ENCODE measurements at places on chromosomes 12 and 14.

DNA sequence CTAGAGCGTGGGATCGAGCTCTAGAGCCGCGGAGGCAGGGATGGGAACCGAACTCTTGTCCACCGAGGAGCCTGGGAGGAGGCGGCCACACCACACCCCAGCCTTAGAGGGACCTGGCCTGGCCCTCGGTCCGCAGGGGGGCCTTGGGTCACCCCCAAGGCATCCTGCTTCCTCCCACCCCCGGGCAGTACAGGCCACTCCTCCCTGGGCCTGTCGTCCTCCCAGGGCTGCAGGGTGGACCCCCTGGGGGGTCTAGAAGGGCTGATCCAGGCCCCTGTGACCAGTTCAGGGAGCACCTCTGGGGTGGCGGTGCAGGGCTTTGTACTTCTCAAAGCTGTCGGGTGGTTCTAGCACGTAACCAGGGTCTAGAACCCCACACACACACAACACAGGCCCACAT is 79.1 kb upstream of the FBRSL1 start:
- no peak for DNase-seq
- no peak overlapping the region for H3K27ac ChIP-seq
- H3K4me1 ChIP-seq, result no peaks in the 10 kb centered on the region
- H3K27me3 ChIP-seq, result peaks cover 49% of the 10 kb centered on the region
- no peaks in the 10 kb centered on the region for H3K36me3 ChIP-seq

DNA sequence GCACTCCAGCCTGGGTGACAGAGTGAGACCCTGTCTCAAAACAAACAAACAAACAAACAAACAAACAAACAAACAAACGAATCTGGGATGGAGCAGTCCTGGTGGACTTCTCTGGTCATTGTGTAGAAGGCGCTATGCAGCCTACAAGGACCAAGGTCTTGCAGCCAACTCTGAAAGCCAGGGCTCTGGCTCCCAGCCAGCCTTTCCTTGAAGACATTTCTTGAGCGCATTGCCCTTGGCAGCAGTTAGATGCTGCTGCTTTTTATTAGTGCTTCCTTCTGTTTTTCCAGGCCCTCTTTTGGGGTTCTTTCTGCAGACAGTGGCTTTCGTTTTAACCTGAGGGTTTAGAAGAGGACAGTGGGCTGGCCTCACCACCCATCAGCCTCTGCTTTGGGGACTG is 20.2 kb downstream of the CCDC177 start:
- DNase-seq, result no peak
- no peak overlapping the region for H3K4me3 ChIP-seq
- no peak overlapping the region for H3K27ac ChIP-seq
- no peaks in the 10 kb centered on the region for H3K36me3 ChIP-seq
- H3K27me3 ChIP-seq, result peaks cover 25% of the 10 kb centered on the region

GRCh38 chr14:90184571-90185266 is 71.6 kb upstream of the PSMC1 start:
- H3K4me3 ChIP-seq, result no peak overlapping the region
- H3K27me3 ChIP-seq, result no peaks in the 10 kb centered on the region
- no peak overlapping the region for H3K27ac ChIP-seq
- DNase-seq, result no peak

DNA sequence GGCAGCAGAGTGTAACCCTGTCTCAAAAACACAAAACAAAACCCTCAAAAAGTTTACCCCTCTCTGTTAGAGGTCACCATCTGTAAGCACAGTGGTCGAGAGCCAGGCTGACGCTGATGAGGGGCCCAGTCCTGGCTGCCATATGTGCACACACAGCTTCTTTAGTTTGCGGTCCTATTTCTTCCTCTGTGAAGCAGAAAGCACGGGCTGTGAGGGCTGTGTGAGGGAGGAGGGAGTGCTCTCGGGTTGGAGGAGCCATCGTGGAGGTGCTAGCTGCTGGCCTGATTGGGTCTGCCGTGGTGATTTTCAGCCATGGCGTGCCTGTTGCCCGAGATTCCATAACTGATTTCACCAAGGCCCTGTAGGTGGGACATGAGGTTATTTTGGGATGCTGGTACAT is 3.5 kb downstream of the ULK1 start:
- H3K36me3 ChIP-seq, result no peaks in the 10 kb centered on the region
- H3K4me3 ChIP-seq, result no peak overlapping the region
- H3K27me3 ChIP-seq, result no peaks in the 10 kb centered on the region
- no peak overlapping the region for H3K27ac ChIP-seq
- DNase-seq, result no peak
- peaks cover 19% of the 10 kb centered on the region for H3K4me1 ChIP-seq

DNA sequence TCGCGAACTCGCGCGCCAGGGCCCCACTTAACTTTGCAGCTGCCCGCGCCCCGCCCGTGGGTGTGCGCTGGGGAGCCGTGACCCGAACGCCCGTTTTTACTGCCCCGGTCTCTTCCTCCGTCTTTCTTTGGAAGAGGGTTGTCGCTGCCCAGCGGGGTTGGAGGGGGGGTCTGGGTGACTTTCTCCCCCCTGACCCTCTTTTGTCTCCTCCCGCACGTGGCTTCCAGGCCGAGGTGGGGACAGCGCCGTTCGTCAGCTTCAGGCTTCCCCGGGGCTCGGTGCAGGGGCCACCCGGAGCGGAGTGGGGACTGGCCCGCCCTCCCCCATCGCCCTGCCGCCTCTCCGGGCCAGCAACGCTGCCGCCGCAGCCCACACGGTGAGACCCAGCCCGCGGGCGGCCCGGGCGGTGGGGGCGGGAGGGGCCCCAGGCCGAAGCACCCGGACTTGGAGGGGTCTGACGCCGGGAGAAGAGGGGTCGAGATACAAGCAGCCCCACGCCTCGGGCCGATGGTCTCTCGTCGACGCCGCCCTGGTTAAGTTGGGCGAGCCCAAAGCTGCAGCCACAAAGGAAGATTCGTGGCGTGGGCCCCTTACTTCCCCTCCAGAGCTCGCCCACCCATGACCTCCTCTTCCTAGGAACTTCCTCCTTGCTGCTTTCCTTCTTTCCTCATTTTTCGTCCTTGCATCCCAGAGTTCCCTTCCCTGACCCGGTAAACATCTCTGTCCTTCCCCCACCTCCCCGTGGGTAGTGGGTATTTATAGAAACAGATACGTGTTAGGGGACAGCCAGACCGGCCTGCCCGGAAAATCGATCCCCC is 1.2 kb downstream of the DYRK2 start:
- peak overlapping the region; percentile 82 for H3K27ac ChIP-seq
- H3K4me1 ChIP-seq, result peaks cover 38% of the 10 kb centered on the region
- peak overlapping the region; percentile 90 for H3K4me3 ChIP-seq
- peaks cover 4% of the 10 kb centered on the region for H3K36me3 ChIP-seq

DNA sequence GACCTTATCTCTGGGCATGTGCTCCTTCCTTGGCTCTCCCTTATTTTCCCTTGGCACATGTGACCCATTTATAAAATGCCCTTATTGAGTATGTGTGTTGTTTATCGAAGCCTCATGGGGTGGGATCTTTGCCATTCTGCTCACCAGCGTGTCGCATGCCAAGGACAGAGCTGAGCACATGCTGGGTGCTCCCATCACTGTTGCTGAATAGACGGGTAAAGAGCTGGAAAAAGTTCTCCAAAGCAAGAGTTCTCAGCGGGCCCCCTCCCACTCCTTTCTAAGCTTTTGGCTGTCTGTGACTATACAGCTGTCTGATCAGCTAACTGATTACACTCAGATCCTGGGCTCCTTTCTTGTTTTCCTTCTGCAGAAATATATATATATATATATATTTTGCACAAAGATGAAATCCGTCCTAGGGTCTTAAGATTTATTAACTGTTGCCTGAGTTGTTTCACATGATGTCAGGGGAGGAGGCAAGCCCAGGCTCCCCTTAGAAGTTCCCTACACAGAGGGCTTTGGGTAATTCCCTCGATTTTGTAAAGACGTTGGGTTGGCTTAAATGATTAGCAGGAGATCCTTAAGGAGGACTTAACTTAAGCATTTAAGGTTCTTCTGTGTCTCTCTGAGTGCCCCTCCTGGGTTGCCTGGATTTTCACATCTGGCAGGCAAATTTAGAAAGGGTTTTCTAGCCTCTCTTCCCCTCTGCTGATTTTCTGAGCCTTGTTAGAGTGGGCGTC is 71.6 kb downstream of the TMEM132C start:
- no peaks in the 10 kb centered on the region for H3K4me1 ChIP-seq
- H3K4me3 ChIP-seq, result no peak overlapping the region
- H3K36me3 ChIP-seq, result no peaks in the 10 kb centered on the region
- no peak for DNase-seq
- no peaks in the 10 kb centered on the region for H3K27me3 ChIP-seq
- no peak overlapping the region for H3K27ac ChIP-seq

DNA sequence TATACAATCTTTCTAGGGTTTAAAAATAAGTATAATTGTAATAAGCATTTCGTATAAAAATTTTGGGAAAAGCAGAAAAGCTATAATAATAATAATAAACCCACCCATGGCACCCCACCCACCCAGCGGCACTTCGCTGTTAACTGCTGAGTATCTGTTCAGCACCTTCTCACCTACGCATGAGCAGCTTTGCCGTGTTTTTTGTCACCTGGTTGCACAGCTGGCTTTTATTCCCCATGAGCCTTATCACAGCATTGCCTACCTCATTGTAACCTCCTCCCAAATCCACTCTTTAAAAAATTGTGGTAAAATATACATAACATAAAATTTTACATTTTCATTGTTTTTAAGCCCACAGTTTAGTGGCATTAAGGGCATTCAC is 34.7 kb downstream of the CYP46A1 start:
- no peak overlapping the region for H3K27ac ChIP-seq
- no peak for DNase-seq
- no peaks in the 10 kb centered on the region for H3K4me1 ChIP-seq
- no peak overlapping the region for H3K4me3 ChIP-seq
- peaks cover 9% of the 10 kb centered on the region for H3K27me3 ChIP-seq

Measured in keratinocyte (primary cell).